ENCODE measurements at places on chromosomes 2 and 18. TPM values are rescaled to one million over a fixed set of nuclear protein-coding genes. Genes with fewer than 3 reads are reported as not detected.

Gene TIA1
- 107 TPM for total RNA-seq

Gene RRM2
- 3.2 TPM for total RNA-seq

Gene ASXL3
- 0.69 TPM for total RNA-seq

Gene SERPINB5
- 0.34 TPM for total RNA-seq

Gene LCT
- total RNA-seq: 0.09 TPM

Gene ZAP70
- total RNA-seq: 0.16 TPM

Gene NMUR1
- total RNA-seq: 0.09 TPM

Gene DLX2
- total RNA-seq: 0.09 TPM

Gene GIGYF2
- total RNA-seq: 44.6 TPM

Gene MORN2
- total RNA-seq: 22.4 TPM

Gene GRP
- total RNA-seq: not detected

Gene POMC
- total RNA-seq: not detected

Gene BOLL
- not detected for total RNA-seq

Gene TEKT4
- total RNA-seq: not detected

Gene REG3G
- total RNA-seq: not detected

Gene FHOD3
- 4.3 TPM for total RNA-seq

Gene IL36RN
- total RNA-seq: not detected

Gene CABLES1
- 20.5 TPM for total RNA-seq

Gene SH3BP4
- total RNA-seq: 21.6 TPM

Gene PLGLB1
- total RNA-seq: 0.32 TPM

Gene SERPINB13
- total RNA-seq: not detected

Gene PDE1A
- total RNA-seq: 27.9 TPM

Gene MAPRE3
- total RNA-seq: 5.4 TPM

Gene PMAIP1
- total RNA-seq: 2.4 TPM

Gene RAD51AP2
- total RNA-seq: not detected

Gene PFN4
- total RNA-seq: 0.43 TPM

Gene SLC16A14
- total RNA-seq: 6.1 TPM

Gene RFX8
- total RNA-seq: 10.4 TPM

Gene CPO
- total RNA-seq: 0.17 TPM

Gene SLC19A3
- total RNA-seq: under 0.01 TPM

Gene CD207
- not detected for total RNA-seq

Gene CRYBA2
- not detected for total RNA-seq

Gene TSPYL6
- total RNA-seq: not detected

Gene ZNF397
- total RNA-seq: 21.0 TPM

Gene CACNB4
- total RNA-seq: 1.3 TPM

Gene HTR2B
- total RNA-seq: 13.4 TPM

Gene LRATD1
- not detected for total RNA-seq

Gene KCNE4
- total RNA-seq: 8.5 TPM

Gene ALPI
- not detected for total RNA-seq

Gene CCDC150
- 5.2 TPM for total RNA-seq

Data from bronchial smooth muscle cell (primary cell).